ENCODE measurements at places on chromosomes 6 and 20. TPM values are rescaled to one million over a fixed set of nuclear protein-coding genes. Genes with fewer than 3 reads are reported as not detected.

DNA sequence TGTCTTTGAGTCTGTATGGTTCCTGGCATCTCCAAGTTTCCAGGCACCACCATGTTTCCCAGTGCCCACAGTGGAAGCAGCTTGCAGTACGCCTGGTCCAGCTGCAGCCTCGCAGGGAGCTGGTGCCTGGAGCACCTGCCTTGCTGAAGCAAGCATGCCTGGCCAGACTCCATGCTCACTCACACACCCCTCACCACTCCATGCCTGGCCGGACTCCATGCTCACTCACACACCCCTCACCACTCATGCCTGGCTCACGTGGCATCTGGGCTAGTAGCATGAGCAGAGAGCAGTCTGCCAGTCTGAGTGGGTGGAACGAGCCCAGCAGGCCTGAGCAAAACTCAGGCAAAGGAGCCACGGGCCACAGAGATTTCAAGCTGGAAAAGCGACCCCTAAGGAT, 214.3 kb downstream of the TFAP2C start:
- DNase-seq, result no peak

TMEM217 gene
- 0.82 TPM for polyA plus RNA-seq

DNA sequence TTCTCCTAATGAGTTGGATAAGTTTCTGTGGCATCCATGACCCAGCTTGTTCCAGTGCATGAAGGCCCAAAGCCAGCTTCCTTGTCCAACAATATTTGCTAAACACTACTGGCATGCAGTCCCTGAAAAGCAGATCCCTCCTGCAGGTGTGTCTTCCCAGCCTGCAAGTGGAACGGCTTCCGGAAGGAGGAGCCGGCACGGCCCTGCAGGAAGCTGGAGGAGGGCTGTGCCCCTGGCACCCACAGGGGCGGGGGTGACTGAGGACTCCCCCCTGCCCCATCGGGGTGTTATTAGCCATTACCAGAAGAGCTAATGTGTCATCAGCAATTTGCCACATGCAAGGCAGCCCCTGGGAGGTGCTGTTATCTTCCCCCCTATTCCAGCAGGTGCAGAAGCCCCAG, 27.4 kb downstream of the NPEPL1 start:
- no peak for DNase-seq

SERPINB1 gene
- polyA plus RNA-seq, result 10.8 TPM

PPIL6 gene
- 6.3 TPM for polyA plus RNA-seq

DNA sequence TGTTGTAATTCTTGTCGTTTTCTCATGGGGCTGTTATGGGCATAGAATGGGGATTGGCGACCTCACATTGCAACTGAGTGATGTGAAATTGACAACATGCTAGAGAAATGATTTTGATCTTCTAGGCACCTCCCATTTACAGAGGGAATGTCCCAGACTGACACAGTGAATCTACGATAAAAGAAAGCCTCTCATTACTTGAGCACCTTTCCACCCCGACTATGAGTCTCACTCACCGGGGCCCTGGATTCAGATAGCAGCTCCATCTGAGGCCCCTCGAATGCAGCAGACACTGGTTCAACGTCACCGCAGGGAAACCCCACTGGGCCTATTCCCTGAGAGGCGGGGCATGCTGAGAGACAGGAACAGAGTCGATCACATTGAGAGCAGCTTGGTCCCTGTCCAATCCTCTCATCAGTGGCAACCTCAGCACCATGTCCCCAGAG, 49.1 kb downstream of the NFATC2 start:
- DNase-seq, result no peak

DNA sequence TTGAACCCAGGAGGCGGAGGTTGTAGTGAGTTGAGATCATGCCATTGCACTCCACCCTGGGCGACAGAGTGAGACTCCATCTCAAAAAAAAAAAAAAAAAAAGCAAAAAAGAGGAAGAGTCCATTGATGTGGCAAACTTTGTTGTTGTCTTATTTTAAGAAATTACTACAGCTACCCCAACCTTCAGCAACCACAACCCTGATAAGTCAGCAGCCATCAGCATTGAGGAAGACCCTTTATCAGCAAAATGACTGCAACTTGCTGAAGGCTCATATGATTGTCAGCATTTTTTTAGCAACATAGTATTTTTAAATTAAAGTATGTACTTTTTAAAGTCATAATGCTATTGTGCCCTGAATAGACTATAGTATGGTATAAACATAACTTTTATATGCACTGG, 48.8 kb downstream of the ZFP64 start:
- DNase-seq, result no peak

CALHM4 gene
- polyA plus RNA-seq, result not detected

DNA sequence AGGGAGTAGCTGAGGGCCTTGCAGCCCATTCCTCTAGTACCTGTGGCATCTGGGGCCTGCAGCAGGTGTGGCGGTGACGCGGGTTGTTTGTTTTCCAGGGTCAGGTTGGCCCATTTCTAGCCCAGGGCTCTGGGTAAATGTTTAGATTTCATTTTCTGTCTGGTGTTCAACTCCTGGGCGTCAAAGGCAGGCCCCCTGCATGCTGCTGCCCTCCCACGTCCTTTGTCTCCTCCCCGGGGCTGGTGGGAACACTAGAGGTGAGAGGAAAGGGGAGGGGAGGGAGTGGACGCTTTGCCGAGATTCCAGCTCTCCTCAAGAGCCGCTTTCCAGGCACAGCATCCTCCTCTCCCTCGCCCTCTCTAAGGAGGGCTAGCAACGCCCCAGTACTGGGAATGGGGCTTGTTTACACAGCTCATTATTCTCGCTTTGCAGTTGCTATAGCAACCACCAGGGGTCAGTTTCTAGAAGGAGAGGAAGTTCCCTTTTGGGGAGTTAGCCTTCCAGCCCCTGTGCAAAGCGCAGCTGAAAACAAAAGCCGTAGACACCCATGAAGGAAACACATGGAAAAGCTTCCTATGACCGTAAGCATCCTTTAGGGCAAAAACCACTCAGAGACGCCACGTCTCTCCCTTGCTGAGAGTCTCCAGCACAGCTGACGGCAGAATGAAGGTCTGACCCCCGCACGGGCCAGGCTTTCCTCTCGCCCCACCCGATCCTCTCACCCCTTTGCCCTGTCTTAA, 170.6 kb downstream of the LY86 start:
- peak; percentile 83 for DNase-seq

BMP5 gene
- 20.8 TPM for polyA plus RNA-seq

- DNase-seq, result no peak
These were observed 62.0 kb upstream of the HFE start for GRCh38 chr6:26025047-26025893.

GRCh38 chr6:161257793-161258457, 15.9 kb downstream of the AGPAT4 start:
- peak; percentile 43 for DNase-seq

LRRN4 gene
- 0.18 TPM for polyA plus RNA-seq

FBXO9 gene
- polyA plus RNA-seq, result 69.6 TPM

DNA sequence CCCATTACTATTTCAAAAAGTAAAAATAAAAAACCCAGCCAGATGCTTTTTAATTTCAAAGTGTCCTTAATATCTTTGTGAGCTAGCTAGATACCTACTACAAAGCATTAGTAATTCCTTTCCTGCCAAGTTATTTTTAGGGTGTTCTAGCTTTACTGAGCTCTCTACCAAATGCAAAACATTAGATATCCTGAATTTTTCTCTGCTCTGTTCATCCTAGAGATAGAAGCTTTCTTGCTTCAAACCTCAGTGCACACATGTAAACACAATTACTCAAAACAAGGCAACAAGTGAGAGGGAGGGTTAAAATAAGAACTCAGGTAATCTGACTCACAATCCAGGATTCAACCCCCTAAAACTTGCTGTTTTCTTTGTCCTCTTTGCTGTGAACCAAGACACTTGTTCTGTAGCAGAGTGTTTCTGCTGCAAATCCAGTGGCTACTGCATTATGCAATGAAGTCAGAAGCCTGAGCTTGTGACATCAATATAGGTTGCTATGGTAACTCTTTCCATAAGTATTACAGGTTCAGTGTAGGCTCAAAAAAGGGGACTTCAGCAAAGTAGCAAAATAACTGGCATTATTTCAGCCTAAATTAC, 72.6 kb upstream of the STXBP5 start:
- DNase-seq, result no peak

AGPAT4 gene
- polyA plus RNA-seq, result 13.2 TPM

- no peak for DNase-seq
These were observed 95.9 kb downstream of the FYN start for GRCh38 chr6:111777357-111777756.

SRMS gene
- not detected for polyA plus RNA-seq

HEY2 gene
- polyA plus RNA-seq, result 9.9 TPM

DNA sequence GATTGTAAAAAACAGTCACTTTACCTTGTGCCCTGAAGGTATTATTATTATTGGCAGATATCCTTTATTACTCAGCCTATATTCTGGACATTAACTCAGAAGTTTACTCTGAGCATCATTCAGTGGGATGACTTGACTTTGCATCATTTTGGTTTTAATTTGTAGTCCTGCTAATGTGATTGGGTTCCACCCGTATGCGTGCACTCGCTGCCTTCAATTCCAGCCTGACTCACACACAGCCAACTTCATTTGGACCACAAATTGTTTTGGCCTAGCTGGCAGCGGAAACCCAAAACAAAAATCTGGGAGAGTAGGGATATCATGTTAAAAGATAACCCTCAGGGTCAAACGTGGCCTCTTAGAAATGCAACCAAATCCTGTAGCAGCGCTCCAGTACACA, 704.4 kb upstream of the SLC35B3 start:
- peak; percentile 4 for DNase-seq

C20orf144 gene
- polyA plus RNA-seq, result 0.19 TPM

DNA sequence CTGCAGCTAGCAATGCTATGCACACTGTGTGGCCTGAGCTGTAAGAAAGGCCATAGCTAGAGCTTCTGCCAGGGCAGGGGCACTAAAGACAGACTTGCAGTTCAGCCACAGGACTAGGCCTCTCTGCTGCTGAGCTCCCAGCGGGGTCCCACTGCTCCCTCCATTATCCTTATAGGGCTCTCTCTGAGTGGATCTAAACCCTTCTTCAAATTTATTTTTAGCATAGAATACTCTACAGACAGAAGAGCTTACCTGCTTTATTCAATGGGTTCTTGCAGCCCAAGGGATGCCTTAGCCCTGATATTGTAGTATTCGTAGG, 100.9 kb upstream of the MLN start:
- no peak for DNase-seq

DNA sequence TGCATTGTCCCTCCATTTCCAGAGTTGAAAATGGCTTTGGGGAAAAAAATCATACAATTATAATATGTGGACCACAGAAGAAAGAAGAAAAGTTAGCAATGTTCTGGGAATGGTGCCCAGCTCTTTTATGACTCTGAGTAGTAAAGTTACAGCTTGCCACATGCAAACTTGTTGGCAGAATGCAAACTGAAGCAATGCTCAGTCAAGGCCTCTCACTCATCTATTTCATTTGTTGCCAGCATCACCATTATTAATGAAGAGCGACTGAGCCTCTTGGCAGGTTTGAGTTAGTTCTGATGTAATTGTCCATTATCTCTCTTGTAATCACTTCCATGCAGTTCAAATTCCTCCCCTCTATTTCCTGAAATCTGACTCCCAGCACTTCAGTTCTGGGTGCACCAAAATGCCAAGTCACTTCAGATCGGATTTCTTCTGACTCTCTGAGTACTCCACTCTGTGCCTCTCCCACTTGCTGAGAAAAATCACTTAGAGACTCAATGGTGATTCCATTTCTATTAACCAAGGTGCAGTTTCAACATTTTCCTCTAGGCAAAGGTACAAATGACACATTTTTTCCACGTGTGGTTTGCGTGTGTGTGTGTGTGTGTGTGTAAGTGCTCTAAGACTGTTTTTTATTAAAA, 154.4 kb upstream of the STMND1 start:
- peak; percentile 86 for DNase-seq

- peak; percentile 54 for DNase-seq
These were observed 667 bp downstream of the CAP2 start for GRCh38 chr6:17393892-17394631.

GRCh38 chr20:5065166-5065878, 54.4 kb downstream of the PCNA start:
- DNase-seq, result no peak

CAGE1 gene
- polyA plus RNA-seq, result not detected

KLC4 gene
- 24.4 TPM for polyA plus RNA-seq

APOM gene
- 5.0 TPM for polyA plus RNA-seq

- peak; percentile 66 for DNase-seq
These were observed 451.0 kb upstream of the SULF2 start for GRCh38 chr20:48236000-48236970.

GMPR gene
- 39.7 TPM for polyA plus RNA-seq

GRCh38 chr6:10613077-10613476, 81.3 kb downstream of the C6orf52 start:
- DNase-seq, result no peak

DNA sequence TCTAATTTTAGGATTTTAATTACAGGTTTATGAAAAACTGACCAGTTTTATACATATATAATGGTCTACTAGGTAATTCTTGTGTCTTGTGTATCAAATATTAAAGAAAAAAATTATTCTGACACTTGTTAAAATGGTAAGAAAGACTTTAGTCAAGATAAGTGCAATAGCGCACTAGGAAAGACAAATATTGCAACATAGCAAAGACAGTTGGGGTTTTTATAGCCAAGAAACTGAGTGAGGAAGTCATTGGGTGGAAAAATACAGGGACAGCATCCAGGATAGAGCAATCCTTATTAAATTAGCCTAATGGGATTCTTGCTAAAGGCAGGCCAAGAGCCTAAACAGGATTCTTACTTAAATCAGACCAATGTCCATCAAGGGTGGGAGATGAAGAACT, 71.1 kb downstream of the ROS1 start:
- DNase-seq, result no peak

DNA sequence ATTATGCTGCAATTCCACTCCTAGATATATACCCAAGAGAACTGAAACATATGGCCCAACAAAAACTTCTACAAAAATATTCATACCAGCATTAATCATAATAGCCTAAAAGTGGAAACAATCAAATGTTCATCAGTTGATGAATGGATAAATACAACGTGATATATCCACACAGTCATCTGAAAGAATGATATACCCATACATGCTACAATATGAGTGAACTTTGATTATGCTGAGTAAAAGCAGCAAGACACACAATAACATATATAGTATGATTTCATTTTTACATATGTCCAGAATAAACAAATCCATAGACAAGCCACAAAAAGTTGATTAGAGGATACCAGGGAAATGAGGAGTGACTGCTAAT, 30.7 kb downstream of the CDK19 start:
- no peak for DNase-seq

Data from muscle of arm (tissue), 14 donors.